ENCODE measurements at places on chromosomes 11 and 22.

DNA sequence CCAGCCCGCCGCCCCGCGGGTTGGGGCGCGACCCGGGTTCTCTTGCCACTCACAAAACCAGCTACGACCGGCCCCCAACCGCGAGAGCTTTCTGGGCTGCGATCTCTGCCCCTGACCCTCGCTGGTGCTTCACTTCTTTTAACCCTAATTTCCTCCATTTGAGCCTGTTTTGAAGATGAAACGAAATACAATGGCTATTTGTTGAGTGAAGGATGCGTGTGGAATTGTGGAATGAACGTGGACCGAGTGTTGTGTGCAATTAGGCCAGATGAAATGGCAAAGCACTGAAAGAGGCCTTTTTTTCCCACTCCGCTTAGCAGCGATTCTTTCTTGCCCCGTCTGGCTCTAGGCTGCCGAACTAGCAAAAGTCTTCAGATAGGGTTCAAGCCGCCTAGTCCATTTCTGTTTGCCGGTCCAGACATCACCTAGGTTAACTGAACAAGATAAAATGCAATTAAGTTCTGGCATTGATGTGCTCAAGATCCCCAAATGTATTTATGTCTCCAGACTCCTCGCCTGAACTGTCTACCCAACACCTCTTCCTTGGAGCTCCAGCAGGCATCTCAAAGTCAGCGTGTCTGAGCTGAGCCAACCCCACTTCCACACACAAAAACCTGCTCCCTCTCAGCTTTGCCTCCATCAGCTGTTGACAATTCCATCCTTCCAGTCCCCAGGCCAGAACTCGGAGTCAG is 471 bp upstream of the TMEM184B start:
- no peak for DNase-seq

DNA sequence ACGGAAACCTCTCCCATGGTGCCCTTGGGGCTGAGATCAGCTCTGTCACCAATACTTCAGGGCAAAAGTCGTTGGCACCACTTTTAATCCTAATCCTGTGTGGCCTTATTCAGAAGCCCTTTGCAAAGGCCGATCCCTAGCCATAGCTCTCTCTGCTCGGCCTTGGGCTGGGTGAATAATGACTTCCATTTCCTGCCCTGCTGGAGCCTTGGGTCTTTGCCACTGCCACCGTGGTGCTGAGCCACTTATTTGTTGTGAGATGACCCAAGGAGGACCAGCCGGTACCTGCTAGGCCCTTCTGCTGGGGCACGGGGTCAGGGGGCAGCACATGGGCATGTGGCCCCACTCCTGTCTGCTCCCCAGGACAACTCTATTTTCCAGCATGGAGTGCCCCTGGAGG is 188.2 kb downstream of the ST3GAL4 start:
- peak; percentile 9 for DNase-seq

GRCh38 chr11:33984682-33985389 is 66.7 kb upstream of the CAPRIN1 start:
- no peak for DNase-seq

DNA sequence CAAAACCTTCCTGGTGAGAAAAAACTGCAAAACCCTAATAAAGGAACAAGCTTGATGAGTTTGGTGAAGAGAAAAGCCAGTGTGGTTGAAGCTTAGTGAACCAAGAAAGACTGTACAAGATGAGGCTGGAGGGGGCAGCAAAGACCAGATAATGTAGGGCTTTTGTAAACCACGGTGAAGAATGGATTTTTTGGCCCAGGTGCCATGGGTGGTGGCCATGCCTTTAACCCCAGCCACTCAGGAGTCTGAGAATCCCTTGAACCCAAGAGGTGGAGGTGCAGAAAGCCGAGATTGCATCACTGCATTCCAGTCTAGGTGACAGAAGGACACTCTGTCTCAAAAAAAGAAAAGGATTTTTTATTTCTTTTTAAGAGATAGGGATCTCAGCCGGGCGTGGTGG is 5.0 kb upstream of the ZDHHC5 start:
- DNase-seq = no peak
